ENCODE measurements at places on chromosomes 4 and X. TPM values are rescaled to one million over a fixed set of nuclear protein-coding genes. Genes with fewer than 3 reads are reported as not detected.

The IL13RA2 gene
- 1.4 TPM for polyA plus RNA-seq

- no peaks in the 10 kb centered on the region for H3K36me3 ChIP-seq
- DNase-seq, result no peak
- H3K27me3 ChIP-seq, result no peaks in the 10 kb centered on the region
- no peaks in the 10 kb centered on the region for H3K4me1 ChIP-seq
Measured at GRCh38 chr4:96652158-96652557, 812.3 kb downstream of the PDHA2 start.

- no peaks in the 10 kb centered on the region for H3K36me3 ChIP-seq
- peak; percentile 95 for DNase-seq
- no peaks in the 10 kb centered on the region for H3K27me3 ChIP-seq
- peaks cover 14% of the 10 kb centered on the region for H3K4me1 ChIP-seq
Measured at GRCh38 chr4:140153718-140154571, at the start of gene MAML3. Gene MAML3, minus strand, starts transcription at chr4:140154184. Its CDS starts 857 bp downstream, at chr4:140153327.

The BEND2 gene
- not detected for polyA plus RNA-seq

The IL2RG gene
- 4.3 TPM for polyA plus RNA-seq

The GIMD1 gene
- not detected for polyA plus RNA-seq

- H3K27me3 ChIP-seq, result no peaks in the 10 kb centered on the region
- DNase-seq, result no peak
- no peak overlapping the region for H3K27ac ChIP-seq
- H3K4me1 ChIP-seq, result peaks cover 17% of the 10 kb centered on the region
- no peaks in the 10 kb centered on the region for H3K36me3 ChIP-seq
Measured at GRCh38 chr4:71009890-71010588, 16.6 kb downstream of the DCK start.

The PPP2R2C gene
- 5.9 TPM for polyA plus RNA-seq

DNA sequence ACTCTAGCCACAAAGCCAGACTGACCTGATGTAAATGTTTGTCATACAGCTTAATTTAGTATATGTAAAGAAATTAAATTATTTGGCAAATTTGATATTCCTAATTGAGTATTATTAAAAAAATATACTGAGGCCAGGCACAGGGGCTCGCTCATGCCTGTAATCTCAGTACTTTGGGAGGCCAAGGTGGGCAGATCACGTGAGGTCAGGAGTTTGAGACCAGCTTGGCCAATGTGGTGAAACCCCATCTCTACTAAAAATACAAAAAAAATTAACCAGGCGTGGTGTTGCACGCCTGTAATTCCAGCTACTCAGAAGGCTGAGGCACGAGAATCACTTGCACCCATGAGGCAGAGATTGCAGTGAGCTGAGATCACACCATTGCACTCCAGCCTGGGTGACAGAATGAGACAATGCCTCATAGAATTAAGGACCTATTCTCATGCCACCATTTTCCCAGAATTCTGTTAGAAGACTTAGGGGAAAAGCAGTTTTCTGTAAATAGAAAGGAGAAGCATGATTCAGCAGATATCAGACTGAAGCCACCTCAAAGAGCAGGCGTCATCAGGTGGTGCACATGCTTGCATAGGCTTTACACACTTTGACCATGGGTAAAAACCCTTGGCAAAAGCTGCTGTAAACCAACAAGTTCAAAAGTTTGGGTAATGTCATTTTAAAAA lies 6.1 kb downstream of the UBQLN2 start:
- H3K36me3 ChIP-seq, result no peaks in the 10 kb centered on the region
- H3K4me3 ChIP-seq, result no peak overlapping the region
- H3K27ac ChIP-seq, result no peak overlapping the region
- no peaks in the 10 kb centered on the region for H3K27me3 ChIP-seq

The SPOCK3 gene
- 30.3 TPM for polyA plus RNA-seq

The PNPLA4 gene
- polyA plus RNA-seq, result 38.7 TPM

GRCh38 chrX:107721318-107721717 lies 54.3 kb downstream of the TSC22D3 start:
- H3K4me3 ChIP-seq, result no peak overlapping the region
- H3K4me1 ChIP-seq, result peaks cover 68% of the 10 kb centered on the region
- peak overlapping the region; percentile 31 for H3K27ac ChIP-seq
- H3K36me3 ChIP-seq, result no peaks in the 10 kb centered on the region
- H3K27me3 ChIP-seq, result peaks cover 7% of the 10 kb centered on the region

The RAB40A gene
- polyA plus RNA-seq, result 1.1 TPM

GRCh38 chrX:48450076-48450475 lies 20.0 kb downstream of the SLC38A5 start:
- H3K4me3 ChIP-seq, result no peak overlapping the region
- DNase-seq, result no peak
- H3K4me1 ChIP-seq, result no peaks in the 10 kb centered on the region
- no peaks in the 10 kb centered on the region for H3K36me3 ChIP-seq
- no peak overlapping the region for H3K27ac ChIP-seq

GRCh38 chrX:119009071-119009470 lies 34.7 kb downstream of the LONRF3 start:
- H3K27me3 ChIP-seq, result no peaks in the 10 kb centered on the region
- H3K4me1 ChIP-seq, result no peaks in the 10 kb centered on the region
- no peaks in the 10 kb centered on the region for H3K36me3 ChIP-seq
- no peak overlapping the region for H3K27ac ChIP-seq

DNA sequence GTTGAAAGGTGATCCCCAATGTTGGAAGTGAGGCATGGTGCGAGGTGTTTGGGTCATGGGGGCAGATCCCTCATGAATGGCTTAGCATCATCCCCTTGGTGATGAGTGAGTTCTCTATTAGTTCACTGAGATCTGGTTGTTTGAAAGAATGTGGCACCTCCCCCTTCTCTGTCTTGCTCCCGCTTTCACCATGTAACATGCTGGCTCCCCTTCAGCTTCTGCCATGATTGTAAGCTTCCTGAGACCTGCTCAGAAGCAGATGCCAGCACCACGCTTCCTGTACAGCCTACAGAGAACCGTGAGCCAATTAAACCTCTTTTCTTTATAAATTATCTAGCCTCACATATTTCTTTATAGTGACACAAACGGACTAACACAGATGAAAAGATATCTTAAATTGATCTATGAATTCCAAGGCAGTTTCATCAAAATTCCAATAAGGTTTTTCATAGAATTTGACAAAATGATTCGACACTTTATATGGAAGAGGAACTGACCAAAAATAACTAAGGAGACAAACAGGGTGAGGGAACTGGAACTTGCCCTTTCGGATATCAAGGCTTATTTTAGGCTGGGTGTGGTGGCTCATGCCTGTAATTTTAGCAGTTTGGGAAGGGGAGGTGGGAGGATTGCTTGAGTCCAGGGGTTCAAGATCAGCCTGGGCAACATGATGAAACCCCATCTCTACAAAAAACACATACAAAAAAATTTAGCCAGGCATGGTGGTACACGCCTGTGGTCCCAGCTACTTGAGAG lies 56.9 kb upstream of the OGT start:
- no peaks in the 10 kb centered on the region for H3K36me3 ChIP-seq
- DNase-seq, result no peak
- no peaks in the 10 kb centered on the region for H3K4me1 ChIP-seq
- H3K27ac ChIP-seq, result no peak overlapping the region

The CNKSR2 gene
- polyA plus RNA-seq, result 5.8 TPM
